ENCODE measurements at places on chromosomes 5 and 9.
A peak's percentile ranks its signal among the peaks of the same experiment; 100 is the strongest.

GRCh38 chr5:150731669-150732242, 27.1 kb downstream of the DCTN4 start:
- no peak for DNase-seq

DNA sequence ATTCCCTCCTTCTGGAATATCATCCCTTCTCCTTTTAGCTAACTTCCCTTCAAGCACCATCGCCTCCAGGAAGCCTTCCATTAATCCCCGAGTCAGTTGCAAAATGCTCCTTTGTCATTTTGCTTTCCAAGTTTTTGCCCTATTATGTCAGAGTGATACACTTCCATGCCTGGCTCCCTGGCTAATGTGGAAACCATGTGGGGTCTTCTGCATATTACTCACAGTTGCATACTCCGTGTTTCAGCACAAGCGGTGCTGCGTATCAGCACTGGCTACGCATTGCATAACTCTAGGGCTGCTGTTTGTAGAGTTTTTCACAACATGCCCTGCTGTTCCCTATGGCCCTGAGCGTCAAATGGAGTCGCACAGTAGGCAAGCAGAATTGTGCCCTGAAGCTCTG, 1.9 kb downstream of the TEX53 start:
- DNase-seq, result no peak

DNA sequence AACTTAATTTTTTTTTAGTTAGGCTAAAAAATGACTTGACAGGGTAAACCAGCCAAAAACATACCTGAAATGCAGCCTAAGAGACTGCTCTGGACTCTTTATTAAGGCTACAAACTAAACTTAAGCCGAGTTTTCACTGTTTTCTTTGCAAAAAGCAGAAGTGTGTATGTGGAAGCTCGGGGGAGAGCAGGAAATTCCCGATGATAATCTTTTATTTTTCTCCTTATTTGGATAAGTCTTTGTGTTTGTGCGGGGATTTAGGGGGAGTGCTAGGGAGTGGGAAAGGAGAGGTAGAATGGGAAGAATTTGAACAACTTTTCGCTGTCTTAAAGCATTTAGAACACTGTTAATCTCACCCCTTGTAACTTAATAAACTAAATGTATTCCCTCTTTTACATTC, 30.7 kb upstream of the GPR21 start:
- no peak for DNase-seq

- DNase-seq, result no peak
Measured at GRCh38 chr9:22073349-22073748, 64.2 kb upstream of the CDKN2B start.

GRCh38 chr9:101458963-101459631, 23.5 kb upstream of the ALDOB start:
- DNase-seq, result peak; percentile 83

- DNase-seq, result no peak
Measured at GRCh38 chr5:154873791-154874331, 15.4 kb downstream of the CNOT8 start.

- DNase-seq, result peak; percentile 68
Measured at GRCh38 chr5:137751869-137752491, 2.2 kb downstream of the HNRNPA0 start.

GRCh38 chr9:19379283-19379682, 753 bp downstream of the RPS6 start:
- DNase-seq, result peak; percentile 55

- DNase-seq, result peak; percentile 78
Measured at GRCh38 chr9:115593587-115594091, 475.7 kb upstream of the TNC start.

DNA sequence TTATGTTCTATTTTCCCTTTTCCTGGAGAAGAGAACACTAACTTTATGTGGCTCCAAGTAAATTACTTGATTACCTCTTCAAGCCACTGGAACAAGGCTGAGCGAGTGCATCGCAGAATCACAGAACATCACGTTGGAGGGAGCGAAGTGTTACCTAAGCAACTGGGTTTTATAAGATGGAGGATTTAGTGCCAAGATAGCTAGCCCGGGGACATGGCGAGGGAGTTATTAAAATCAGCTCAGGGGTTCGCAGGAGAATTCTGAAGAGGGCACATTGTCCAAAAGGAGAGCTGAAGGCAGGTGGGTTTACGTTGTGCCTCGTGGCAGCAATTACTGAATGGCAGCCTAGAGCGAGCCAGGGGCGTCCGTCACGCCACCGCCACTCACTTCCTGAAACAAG, 563.2 kb upstream of the ADAMTS16 start:
- no peak for DNase-seq

- DNase-seq, result no peak
Measured at GRCh38 chr9:32550150-32550561, 2.0 kb upstream of the SMIM27 start.

DNA sequence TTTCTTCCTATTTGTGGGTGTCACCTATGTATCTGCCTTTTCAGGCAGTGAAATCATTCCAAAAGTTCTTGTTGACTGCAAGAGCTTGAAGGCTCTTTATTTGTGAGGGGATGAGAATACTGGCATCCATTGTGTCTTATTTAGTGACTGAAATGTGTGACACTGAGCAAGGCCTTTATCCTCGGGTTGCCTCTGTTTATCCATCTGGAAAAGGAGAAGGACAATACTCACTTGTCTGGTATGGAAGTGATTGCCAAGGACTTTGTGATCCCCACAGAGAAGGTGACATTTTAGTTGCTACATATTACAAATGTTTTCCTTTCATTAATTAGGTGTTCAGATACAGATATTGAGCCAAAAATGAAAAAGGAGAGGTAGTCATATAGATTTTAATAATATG, 80.2 kb downstream of the ARRDC3 start:
- no peak for DNase-seq

DNA sequence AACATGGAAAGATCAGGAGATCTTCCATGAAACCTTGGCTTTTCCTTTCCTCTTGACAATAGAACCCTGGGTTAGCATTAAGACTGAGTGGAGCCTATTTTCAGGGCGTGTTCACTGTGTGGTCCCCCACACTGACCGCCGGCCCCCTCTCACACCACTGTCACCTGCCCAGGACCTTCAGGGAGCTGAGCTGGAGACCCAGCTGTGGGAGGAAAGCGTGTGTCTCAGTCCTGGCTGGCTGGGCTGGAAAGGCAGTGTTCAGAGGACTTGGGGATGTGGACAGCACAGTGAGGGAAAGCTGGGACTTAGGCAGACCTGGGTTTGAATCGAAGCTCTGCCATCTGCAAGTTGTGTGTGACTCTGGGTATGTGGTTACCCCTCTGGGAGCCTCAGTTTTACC, 268.1 kb downstream of the NSG2 start:
- DNase-seq, result no peak

GRCh38 chr5:115264786-115265185, 2.1 kb upstream of the PGGT1B start:
- DNase-seq, result no peak

GRCh38 chr9:115992834-115993233, 160.8 kb upstream of the PAPPA start:
- no peak for DNase-seq

DNA sequence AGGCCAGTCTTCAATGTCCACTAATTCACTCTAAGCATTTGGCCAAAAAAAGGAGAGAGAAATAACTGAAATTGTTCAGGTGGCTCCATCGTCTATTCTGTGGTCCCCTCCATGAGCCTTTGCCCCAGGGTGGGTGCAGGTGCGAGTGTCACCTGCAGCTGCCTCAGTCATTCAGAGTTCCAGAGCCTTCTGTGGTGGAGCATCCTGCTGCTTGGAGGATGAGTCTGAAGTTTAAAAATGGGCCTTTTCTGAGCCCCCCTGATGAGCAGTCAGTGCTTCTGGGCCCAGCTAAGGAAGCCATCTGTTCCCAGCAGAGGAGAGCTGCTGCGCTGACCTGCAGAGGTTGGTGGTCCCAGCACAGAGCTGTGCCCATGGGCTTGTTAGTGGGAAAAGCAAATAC, 48.2 kb downstream of the NDST1 start:
- DNase-seq, result no peak

DNA sequence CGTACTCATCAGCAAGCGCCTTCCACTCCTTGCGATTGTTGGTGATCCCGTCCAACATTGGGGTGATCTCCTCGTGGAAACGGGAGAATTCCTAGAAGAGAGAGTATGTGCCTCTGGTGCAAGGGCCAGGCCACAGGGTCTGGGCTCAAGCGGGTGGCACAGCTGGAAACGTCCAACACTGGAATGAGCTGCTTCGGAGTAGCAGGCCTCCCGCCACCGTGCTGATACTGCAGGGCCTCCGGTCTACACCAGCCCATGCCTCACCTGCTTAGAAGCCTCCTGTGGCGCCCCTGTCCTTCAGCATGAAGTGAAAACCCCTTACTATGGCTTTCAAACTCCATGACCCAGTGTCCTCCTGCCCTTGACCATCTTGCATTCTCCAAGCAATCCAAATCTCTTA, 81.4 kb downstream of the PDE6A start:
- DNase-seq, result no peak

DNA sequence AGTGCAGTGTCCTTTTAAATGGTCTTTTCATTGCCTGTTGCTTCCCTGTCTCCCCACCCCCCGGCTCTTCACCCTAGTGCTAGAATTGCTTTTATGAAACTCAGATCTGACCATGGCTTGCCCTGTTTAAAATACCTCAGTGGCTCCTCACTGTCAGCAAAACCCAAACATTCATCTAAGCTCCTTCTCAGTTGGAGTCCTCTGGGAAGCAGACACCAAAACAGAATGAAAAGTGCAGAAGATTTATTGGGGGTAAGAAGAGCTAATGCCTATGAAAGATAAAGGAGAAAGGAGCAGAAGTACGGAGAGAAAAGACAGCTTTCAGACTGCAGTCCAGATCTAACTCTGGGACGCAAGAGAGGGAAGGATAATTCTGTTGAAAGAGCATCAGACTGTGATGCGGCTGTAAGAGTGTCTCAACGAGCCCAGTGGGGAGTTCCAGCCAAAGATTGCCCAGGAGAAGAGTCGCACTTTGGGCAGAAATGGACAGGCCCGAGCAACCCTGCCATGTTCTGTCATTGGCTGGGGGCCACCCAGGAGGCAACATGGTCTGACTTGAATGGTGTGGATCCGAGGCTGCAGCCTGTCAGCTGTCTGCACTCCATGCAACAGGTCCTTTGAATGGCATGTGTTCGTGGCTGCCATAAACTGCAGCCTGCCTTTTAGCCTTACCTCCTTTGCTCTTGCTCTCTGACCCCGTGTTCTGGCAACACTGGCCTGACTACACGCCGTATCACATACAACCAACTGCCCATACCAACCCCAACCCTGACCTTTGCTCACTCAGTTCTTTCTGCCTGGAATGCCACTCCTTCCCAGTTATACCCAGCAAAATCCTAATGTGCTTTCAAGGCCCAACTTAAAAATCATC, 55.9 kb downstream of the IRF1 start:
- DNase-seq, result no peak

DNA sequence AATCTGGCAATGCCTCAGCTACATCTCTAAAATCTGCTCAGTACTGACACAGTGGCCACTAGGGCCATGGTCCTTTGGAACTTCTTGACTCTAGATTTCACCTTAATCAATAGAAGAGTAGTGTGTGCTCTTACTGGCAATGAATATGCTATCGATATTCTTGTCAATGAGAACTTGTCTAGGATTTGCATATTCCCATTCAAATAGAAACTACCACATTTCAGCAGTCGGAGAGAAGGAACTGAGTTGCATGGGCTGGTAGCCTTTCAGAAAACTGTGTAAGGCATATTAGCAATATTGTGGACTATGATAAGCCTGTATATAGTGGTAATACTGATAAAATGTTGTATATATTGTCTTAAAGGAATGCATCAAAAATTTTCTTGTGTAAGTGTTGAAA, 45.3 kb upstream of the NAA35 start:
- no peak for DNase-seq

- no peak for DNase-seq
Measured at GRCh38 chr5:32123058-32123805, 50.9 kb downstream of the GOLPH3 start.

- no peak for DNase-seq
Measured at GRCh38 chr9:34884747-34885189, 73.3 kb upstream of the PHF24 start.

GRCh38 chr9:129505270-129505902, 115.5 kb downstream of the C9orf50 start:
- no peak for DNase-seq

DNA sequence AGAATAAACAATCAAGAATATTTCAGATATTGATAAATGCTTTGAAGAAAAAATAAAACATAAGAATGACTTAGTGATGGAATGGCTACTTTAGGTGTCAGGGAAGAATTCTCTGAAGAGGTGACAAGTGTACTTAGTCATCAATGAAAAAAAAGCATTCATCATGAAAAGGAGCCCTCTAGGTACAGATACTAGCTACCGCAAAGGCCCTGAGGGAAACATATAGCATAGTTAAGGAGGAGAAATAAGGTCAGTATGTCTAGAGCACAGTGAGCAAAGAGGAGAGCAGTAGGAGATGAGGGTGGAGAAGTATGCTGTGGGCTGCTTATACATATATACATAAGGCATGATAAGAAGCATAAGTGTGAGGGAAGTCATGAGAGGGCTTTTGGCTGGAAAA, 41.8 kb downstream of the CSF2 start:
- DNase-seq, result no peak

DNA sequence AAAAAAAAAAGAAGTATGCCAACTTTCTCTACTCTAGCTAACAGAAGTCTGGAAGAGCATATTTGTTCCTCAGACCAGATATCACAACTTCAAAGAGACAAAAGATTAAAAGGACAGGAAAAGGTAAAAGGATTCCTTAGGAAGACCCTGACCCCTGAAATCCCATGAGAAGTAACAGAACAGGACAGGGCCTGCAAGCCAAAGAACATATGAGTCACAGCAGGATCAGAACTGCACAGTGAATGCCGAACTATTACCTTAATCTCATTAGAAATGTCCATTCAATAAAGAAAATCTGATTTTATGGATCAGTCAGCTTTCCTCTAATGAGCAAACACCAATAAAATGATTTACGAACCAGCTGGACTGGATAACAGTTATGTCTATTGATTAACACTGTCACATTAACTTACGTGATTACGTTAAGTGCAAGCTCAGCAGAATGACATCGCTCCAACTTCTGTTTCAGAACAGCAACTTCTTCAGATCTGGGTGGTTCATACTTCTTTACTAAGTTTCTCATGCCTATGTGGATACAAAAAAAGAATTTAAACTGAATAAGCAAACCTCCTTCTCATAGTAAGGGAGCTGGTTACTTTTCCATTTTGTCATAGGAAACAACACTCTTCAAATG, 13.6 kb downstream of the CCNH start:
- no peak for DNase-seq

DNA sequence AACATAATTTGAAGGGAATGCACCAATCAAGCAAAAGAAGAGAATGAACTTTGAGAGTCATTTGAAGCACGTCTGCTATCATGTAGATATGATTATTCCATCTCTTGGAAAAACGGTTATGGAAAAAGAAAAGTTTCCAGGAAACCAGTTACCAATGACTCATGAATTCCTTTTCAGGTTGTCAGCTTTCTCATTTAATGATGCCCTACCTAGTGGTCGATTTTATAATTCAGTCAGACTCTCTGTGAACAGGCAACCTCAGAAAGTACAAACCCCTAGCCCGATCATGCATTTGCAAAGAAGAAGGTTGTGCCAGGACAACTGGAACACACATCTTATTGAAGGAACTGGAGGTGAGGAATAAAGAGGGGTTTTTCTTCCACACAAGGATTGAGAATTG, 355.1 kb upstream of the GRIA1 start:
- no peak for DNase-seq
